ENCODE measurements at places on chromosomes 11 and 22. TPM values are rescaled to one million over a fixed set of nuclear protein-coding genes. Genes with fewer than 3 reads are reported as not detected.

Gene GGTLC2
- not detected for total RNA-seq

Gene LIF
- 107 TPM for total RNA-seq

Gene NLRX1
- 21.2 TPM for total RNA-seq

Gene NTM
- total RNA-seq: not detected

GRCh38 chr22:36641902-36642640, 61.5 kb downstream of the CACNG2 start:
- no peak for DNase-seq
- H3K4me3 ChIP-seq: no peak overlapping the region
- no peaks in the 10 kb centered on the region for H3K4me1 ChIP-seq
- no peaks in the 10 kb centered on the region for H3K36me3 ChIP-seq
- peaks cover 31% of the 10 kb centered on the region for H3K27me3 ChIP-seq

DNA sequence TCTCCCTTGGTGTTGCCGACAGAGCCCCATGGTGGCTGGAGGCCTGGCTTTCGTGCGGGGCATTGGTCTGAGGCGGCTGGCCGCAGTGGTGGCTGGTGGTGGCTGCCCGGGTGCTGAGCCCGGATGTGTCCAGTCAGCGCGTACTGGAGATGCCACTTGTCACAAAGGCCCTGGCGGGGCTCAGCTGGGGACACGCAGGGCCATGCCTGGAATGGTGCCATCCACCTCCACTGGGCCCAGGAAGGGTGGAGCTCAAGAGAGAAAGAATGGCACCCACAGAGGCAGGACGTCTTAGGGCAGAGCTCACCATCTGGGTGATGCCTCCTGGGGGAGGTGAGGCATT, 92.5 kb downstream of the CEP164 start:
- no peaks in the 10 kb centered on the region for H3K36me3 ChIP-seq
- no peaks in the 10 kb centered on the region for H3K27me3 ChIP-seq
- no peak overlapping the region for H3K27ac ChIP-seq
- no peak for DNase-seq
- H3K4me1 ChIP-seq: no peaks in the 10 kb centered on the region

DNA sequence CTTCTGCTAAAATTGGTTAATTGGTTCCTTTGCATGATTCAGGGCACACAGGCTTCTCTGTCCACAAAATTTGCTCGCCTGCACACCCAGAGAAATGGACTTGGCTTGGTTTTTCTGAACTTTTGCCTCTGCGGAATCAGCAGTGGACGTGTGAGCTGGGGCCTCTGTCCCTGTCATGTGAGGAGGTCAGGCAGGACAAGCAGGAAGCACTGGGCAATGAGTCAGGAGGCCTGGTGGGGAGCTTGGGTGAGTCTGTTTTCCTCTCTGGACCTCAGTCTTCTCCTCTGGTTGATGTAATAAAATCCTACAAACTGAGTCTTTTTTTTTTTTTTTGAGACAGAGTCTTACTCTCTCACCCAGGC, 10.4 kb upstream of the CELSR1 start:
- DNase-seq: no peak
- peaks cover 22% of the 10 kb centered on the region for H3K27me3 ChIP-seq
- H3K4me1 ChIP-seq: peaks cover 2% of the 10 kb centered on the region
- no peak overlapping the region for H3K4me3 ChIP-seq
- H3K27ac ChIP-seq: no peak overlapping the region
- no peaks in the 10 kb centered on the region for H3K36me3 ChIP-seq

GRCh38 chr11:57394203-57394965, 3.9 kb upstream of the PRG2 start:
- no peak overlapping the region for H3K27ac ChIP-seq
- H3K36me3 ChIP-seq: no peaks in the 10 kb centered on the region
- no peaks in the 10 kb centered on the region for H3K4me1 ChIP-seq
- no peaks in the 10 kb centered on the region for H3K27me3 ChIP-seq

DNA sequence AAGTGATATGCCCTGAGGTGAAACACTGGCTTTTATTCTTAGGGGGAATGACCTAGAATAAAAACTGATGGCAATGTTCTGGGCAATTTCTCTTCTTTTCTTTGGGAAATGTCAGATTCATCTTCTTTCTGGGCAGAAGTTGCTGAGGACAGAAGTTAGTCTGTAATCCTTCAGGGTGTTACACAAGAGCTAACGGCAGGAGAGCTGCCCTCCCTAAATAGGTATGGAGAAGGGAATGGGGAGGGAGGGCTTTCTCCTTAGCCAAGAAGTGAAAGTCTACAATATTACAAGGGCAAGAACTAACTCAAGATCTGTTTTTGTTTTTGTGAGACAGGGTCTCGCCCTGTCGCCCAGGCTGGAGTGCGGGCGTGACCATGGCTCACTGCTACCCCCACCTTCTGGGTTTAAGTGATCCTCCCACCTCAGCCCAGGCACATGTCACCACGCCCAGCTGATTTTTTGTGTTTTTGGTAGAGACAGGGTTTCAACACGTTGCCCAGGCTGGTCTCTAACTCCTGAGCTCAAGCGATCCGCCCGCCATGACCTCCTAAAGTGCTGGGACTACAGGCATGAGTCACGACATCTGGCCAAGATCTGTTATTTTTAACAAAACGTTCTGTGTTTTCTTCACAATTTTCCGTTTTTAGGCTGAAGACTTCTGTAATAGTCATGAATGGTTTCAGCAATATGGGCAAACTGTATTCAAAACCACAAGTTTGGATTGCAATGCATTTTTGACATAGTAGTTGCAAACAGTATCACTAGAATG, 7.2 kb downstream of the PIWIL4 start:
- H3K36me3 ChIP-seq: no peaks in the 10 kb centered on the region
- H3K4me1 ChIP-seq: no peaks in the 10 kb centered on the region
- H3K27ac ChIP-seq: no peak overlapping the region
- peaks cover 2% of the 10 kb centered on the region for H3K27me3 ChIP-seq

DNA sequence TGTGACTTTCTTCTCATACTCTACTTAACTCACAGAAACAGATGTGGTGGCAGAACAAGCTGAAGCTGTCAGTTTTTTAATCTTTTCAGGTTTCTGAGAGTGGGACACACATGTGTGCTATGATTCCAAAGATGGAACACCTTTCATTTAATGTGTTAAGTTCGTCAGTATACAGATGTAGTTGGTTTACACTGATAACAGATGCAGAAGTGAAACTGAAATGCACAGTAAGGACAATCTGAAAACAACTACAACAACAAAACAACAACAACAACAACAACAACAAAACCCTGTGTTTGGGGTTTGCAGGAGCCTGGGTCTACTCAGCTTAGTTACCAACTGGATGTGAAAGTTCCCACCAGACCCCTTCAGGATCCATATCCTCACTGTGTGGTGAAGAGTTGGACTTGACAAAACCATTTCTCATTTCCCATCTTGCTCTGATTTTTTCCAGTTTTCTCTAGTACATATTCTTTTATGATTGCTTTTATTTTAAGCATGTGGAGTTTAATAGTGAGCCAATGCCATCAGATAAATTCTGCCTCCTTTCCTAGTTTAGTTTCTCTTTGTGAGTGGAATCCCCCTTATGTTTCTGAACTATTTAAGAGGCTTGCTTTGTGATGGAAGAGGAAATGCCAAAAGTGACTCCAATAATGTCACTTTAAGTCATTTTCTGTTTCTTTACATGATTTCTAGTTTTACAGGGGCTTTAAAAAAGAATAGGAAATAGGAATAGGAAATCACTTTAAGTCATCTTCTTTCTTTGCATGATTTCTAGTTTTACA, 47.8 kb downstream of the ARHGAP42 start:
- H3K27ac ChIP-seq: no peak overlapping the region
- H3K4me1 ChIP-seq: no peaks in the 10 kb centered on the region
- no peak overlapping the region for H3K4me3 ChIP-seq

- H3K36me3 ChIP-seq: peaks cover 46% of the 10 kb centered on the region
- no peak overlapping the region for H3K4me3 ChIP-seq
Observed at GRCh38 chr22:17105143-17106129, 15.7 kb downstream of the TMEM121B start.

GRCh38 chr11:13098063-13098462, 88.9 kb downstream of the RASSF10 start:
- no peaks in the 10 kb centered on the region for H3K4me1 ChIP-seq
- no peak for DNase-seq
- no peak overlapping the region for H3K4me3 ChIP-seq
- H3K27me3 ChIP-seq: peaks cover 14% of the 10 kb centered on the region
- no peaks in the 10 kb centered on the region for H3K36me3 ChIP-seq

DNA sequence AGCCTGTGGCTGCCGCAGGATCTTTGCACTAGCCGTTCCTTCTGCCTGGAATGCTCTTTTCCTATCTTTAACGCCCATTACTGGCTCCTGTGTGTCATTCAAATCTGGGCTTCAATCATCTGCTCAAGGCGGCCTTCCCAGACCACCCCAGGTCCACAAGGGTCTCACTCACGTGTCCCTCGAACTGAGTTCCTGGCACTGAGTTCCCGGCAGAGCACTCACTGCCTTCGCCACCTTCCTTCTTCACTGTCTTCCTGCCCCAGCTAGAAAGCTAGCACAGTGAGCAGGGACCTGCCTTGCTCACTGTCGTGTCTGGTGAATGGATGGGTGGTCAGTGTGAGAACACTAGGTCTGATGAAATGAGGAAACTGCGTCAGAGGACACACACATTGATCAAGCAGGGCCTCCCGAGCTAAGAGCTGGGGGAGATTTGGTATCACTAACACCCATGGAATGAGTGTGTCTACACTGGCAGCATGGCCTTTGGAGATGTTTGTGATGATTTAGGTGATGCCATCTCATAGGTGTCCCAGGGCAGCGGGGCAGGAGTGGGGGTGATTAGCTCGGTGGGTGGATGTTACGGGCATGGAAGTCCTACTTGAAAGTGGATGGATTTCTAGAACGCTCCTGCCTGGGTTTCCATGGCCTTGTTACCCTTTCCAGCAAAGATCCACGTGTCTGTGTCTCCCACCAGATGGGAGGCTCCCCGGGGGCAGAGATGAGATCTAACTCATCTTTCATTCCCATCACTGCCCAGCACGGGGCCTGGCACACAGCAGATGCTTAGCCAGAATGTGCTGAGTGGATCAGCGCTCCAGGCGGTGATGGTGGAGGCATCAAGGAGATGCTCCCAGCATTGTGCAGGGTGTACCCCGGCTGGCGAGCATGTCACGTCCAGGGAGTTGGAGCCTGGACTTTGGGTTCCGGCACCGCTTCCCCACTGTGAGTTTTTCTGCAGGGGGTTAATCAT, 64.5 kb downstream of the SHISAL1 start:
- H3K36me3 ChIP-seq: no peaks in the 10 kb centered on the region
- H3K4me3 ChIP-seq: no peak overlapping the region
- peak; percentile 26 for DNase-seq
- peaks cover 12% of the 10 kb centered on the region for H3K27me3 ChIP-seq

- H3K36me3 ChIP-seq: no peaks in the 10 kb centered on the region
- no peaks in the 10 kb centered on the region for H3K4me1 ChIP-seq
- no peaks in the 10 kb centered on the region for H3K27me3 ChIP-seq
- no peak for DNase-seq
Observed at GRCh38 chr11:132844956-132845696, 687.2 kb downstream of the OPCML start.

GRCh38 chr11:34616830-34617504, 3.9 kb upstream of the EHF start:
- H3K4me3 ChIP-seq: no peak overlapping the region
- peaks cover 70% of the 10 kb centered on the region for H3K27me3 ChIP-seq
- H3K36me3 ChIP-seq: peaks cover 3% of the 10 kb centered on the region

GRCh38 chr11:21988477-21988876, 204.4 kb upstream of the ANO5 start:
- H3K27ac ChIP-seq: no peak overlapping the region
- H3K36me3 ChIP-seq: no peaks in the 10 kb centered on the region
- DNase-seq: no peak
- no peak overlapping the region for H3K4me3 ChIP-seq
- no peaks in the 10 kb centered on the region for H3K27me3 ChIP-seq
- no peaks in the 10 kb centered on the region for H3K4me1 ChIP-seq

DNA sequence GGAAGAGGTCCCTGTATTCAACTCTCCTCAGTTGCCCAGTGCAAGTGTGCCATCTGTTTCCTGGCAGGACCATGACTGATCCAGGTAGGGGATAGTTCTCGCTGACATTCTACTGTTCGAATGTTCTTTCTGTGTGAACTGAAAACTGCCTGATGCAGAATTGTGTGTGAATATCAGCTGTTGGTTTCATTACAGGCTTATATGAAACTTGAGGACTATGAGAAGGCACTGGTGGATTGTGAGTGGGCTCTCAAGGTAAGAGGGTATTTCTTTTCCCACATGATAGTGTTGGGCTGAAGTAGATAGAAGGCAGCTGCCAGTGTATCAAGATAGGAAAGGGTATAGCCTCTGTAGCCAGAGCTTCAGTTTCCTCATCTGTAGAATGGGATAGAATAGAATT, 15.3 kb downstream of the TTC12 start:
- H3K27me3 ChIP-seq: no peaks in the 10 kb centered on the region
- no peak overlapping the region for H3K27ac ChIP-seq
- peaks cover 1% of the 10 kb centered on the region for H3K36me3 ChIP-seq
- H3K4me3 ChIP-seq: no peak overlapping the region
- no peak for DNase-seq
- H3K4me1 ChIP-seq: peaks cover 2% of the 10 kb centered on the region

GRCh38 chr11:128929991-128930390, 12.7 kb downstream of the TP53AIP1 start:
- peaks cover 7% of the 10 kb centered on the region for H3K27me3 ChIP-seq
- no peak overlapping the region for H3K27ac ChIP-seq
- H3K4me1 ChIP-seq: peaks cover 12% of the 10 kb centered on the region
- H3K4me3 ChIP-seq: no peak overlapping the region
- DNase-seq: no peak

DNA sequence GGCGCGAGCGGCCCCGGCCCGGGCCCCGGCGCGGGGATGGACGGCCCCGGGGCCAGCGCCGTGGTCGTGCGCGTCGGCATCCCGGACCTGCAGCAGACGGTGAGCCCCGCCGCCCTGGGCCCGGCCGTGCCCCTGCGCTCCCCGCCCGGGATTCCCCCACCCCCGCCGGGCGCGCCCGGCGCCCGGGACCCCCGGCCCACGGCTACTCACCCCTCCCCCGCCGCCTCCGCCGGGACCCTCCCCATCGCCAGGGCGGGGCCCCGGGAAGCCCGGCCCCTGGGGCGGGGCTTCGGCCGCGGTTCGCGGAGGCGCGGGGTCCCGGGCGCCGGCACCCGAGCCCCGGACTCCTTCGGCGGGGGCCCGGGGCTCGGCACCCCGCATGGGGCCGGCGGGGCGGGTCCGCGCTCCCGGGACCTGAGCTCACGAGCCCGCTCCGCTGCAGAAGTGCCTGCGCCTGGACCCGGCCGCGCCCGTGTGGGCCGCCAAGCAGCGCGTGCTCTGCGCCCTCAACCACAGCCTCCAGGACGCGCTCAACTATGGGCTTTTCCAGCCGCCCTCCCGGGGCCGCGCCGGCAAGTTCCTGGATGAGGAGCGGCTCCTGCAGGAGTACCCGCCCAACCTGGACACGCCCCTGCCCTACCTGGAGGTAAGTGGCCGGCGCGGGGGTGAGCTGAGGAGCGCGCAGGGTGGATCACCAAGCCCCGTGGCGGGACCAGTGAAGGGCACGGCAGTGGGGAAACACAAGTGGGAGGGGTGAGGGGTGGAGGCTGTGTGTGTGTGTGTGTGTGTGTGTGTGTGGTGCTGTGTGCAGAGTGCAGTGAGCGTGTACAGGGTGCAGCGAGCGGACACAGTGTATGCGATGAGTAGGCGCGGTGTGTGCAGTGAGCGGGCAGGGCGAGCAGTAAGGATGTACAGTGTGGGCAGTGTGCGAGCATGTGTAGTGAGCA, 2.3 kb downstream of the SHANK3 start:
- peaks cover 49% of the 10 kb centered on the region for H3K27me3 ChIP-seq
- H3K4me3 ChIP-seq: no peak overlapping the region
- H3K4me1 ChIP-seq: peaks cover 6% of the 10 kb centered on the region
- H3K27ac ChIP-seq: no peak overlapping the region
- DNase-seq: no peak
